ENCODE measurements at places on chromosomes 11 and 22.

GRCh38 chr22:42320443-42321416 is 50.3 kb upstream of the TCF20 start:
- no peak for DNase-seq

- DNase-seq: no peak
These were observed 8.8 kb downstream of the HSPA8 start for GRCh38 chr11:123052901-123053721.

- DNase-seq: no peak
These were observed 22.1 kb upstream of the XKR3 start for GRCh38 chr22:16847271-16847670.

- DNase-seq: no peak
These were observed 25.8 kb downstream of the TPCN2 start for GRCh38 chr11:69074375-69075140.

GRCh38 chr11:117239295-117239694 is 6.8 kb downstream of the RNF214 start:
- DNase-seq: peak; percentile 85

DNA sequence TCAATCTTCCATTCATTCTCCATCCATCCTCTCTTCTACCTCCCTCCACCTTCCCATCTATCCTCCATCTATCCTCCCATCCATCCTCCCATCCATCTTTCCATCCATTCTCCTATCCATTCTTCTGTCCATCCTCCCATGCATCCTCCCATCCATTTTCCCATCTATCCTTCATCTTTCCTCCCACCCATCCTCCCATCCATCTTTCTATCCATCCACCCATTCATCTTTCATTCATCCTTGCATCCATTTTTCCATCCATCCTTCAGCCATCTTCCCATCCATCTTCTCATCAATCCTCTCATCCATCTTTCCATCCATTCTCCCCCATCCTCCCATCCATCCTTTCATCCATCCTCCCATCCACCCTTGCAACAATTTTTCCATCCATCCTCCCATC is 27.5 kb downstream of the IGLL1 start:
- DNase-seq: no peak

DNA sequence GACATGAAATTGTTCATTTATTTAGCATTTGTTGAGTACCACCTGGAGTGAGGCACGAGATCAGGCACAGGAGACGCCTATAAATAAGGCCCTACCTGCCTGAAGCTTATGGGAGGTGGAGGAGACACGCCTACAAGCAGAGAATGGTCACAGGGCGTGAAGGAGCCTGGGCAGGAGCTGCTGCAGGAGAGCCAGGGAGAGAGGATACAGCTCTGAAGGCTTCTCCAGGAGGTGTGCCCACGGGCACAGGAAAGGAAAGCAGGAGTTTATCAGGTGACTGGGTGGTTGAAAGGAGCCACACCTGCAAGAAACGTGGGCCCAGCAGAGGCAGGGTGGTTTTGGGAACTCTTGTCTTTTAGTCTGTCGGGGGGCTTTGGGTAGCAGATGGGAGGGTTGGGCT is 70.3 kb downstream of the BMAL1 start:
- no peak for DNase-seq

- DNase-seq: no peak
These were observed 361 bp downstream of the SRPRA start for GRCh38 chr11:126268361-126268707.

DNA sequence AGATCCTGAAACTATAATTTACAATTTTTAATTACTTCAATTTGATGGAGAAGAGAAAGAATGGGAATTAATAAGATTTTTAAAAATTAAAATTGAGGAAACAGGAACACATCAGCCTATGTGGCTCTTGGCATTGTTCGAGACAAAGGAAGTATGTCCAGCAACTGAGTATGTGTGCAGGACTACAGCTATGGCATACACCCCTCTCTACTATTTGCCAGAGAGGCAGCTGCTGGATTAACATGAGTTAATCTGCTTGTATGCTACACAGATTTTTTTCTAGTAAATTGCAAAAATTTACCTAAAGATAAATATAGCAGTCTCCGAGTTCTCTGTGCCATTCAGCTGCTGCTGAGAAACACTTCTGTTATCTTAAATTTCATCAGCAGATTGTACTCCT is 70.6 kb downstream of the PHF21A start:
- DNase-seq: no peak

DNA sequence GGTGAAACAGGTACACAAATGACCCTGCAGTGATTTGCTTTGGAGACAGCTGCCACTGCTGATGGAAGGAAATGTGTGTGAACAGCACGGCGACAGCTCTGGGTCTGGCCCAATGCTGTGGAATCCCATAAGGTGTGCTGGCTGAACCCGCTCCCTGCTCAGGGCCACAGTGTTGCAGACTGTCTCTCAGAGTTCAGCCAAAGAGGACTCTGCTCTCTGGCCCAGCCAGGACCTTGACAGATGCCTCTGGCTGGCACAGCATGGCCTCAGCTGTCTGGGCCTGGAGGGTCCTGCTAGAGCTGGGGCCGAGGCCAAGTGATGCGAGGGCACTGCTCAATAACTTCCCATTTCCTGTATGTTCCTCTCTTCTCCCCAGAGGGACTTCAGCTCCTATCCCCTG is 5.3 kb upstream of the ABCC8 start:
- DNase-seq: no peak

GRCh38 chr11:67277231-67277961 is 11.1 kb downstream of the GRK2 start:
- peak; percentile 57 for DNase-seq

DNA sequence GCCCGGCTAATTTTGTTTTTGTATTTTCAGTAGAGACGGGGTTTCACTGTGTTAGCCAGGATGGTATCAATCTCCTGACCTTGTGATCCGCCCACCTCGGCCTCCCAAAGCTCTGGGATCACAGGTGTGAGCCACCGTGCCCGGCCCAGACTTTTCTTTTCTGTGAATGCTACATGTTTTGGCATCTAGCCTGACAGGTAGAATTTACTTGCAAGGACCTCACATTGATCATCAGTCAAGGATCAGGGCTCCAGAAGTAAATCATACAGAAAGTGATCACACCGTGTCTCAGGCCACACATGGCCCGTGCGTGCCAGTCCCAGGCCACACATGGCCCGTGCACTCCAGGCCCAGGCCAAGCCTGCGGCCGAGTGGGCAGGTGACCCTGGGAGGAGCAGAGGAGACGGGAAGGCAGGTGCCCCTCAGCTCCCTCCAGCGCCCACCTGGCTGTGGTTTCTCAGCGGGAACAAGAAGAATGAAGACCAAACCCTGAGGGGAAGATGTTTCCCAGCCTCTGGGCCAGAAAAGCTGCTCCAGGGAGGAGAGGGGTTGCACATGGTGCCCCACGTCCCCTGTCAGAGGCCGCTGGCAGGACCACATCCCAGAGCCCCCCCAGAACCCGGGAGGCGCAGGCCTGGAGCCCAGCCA is 76.2 kb downstream of the BRD1 start:
- no peak for DNase-seq

DNA sequence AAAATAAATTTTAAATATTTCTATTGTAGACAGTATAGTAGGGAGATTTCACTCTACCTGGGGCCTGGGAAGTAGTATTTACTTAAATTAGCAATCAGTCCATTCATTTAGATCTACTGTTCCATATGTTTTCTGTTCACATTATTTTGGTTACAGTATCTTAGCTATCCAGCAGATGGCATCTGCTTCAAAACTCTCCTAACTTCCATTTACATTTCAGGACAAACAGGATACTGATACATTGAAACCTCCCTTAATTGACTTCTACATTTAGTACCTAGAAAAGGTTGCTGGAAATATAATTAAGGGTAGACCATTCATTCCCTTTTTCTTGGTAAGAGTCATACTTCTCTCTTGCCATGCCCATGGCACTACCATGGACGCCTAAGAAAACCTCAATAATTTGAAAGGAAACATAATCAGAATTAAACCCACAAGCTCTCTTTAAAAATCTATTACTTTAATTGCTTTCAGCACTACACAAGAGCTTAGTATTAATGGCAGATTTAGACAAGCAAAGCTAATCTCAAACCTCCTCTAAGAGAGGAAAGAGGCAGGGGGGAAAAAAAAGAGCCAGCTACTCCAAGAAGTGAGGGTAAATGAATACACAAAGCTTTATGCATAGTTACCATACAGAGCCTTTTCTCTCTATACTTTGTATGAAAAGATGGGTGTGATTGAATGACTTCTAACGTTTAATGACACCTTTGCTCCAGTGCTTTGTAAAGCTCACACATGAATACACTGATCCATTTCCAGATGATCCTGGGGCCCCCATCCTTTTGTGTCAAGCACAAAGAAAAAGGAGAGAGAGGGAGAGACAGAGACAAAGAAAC is 131.2 kb upstream of the MTMR2 start:
- no peak for DNase-seq

DNA sequence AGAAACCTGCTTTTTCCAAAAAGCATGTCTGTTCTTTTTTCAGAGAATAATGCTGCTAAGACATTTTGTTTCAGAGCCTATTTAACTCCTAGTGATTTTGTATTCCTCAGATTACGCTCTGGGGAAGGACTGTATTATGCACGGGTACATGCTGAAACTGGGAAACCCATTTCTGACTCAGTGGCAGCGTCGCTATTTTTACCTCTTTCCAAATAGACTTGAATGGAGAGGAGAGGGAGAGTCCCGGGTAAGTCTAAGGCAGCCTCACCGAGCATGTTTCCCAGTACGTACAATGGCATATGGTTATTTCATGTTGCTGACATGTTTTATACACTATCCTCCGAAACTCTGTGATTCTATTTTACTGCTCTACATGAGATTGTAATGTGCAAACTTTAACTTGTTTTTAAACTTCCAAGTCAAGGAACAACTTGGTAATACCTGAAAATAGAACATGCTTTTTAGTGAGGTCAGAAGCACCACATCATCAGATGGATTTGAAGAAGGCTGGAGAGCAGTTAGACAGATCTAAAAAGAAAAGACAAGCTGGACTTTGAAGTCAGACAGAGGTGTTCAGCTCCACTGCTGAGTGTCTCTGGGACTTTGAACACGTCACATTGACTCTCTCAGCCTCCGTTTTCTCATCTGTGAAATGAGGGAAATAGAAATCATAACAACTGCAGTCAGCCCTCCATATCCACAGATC is 23.7 kb upstream of the MYO18B start:
- DNase-seq: no peak

- DNase-seq: no peak
These were observed 32.9 kb downstream of the CABIN1 start for GRCh38 chr22:24043958-24044357.

DNA sequence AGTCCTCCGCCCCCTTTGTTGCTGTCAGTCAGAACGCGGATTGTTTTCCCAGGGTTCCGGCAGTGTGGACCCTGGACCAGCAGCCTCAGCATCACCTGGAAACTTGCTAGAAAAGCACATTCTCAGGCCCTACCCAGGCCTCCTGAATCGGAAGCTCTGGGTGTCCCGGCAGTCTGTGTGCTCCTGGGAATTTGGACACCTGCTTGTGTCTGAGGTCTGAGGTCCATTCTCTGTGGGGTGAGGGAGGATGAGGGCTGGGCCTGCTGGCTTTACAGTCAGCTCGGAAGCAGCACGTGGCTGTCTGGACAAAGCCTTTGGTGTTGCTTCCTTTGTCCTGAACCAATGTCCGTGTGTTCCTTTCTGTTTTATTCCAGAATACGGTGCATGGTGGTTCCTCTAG is 299.7 kb downstream of the TBC1D22A start:
- no peak for DNase-seq

GRCh38 chr11:59365232-59366018 is 6.7 kb downstream of the OR5AN1 start:
- no peak for DNase-seq

GRCh38 chr11:45026835-45027234 is 76.2 kb upstream of the TP53I11 start:
- DNase-seq: no peak

GRCh38 chr22:50314455-50315288 is 7.2 kb upstream of the PLXNB2 start:
- DNase-seq: no peak

DNA sequence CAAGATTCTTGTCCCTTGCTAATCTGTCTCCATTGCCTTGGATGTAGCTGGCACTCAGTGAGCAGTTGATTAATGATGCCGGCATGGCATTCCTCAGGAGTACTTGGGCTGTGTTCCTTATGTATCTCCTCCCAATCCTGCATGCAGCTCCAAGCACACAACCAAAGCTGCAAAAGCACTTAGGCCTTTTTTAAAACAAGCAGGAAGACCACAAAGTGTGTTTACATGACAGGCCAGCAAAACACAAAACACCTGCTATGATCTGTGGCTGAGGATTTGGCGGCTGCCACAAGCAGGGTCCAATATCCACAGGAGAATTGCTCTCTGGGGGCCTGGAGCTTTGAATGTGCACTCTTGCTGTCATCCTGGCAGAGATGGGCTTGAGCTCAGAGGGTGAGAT is 8.9 kb downstream of the ABTB2 start:
- DNase-seq: no peak

GRCh38 chr11:127628458-127628785 is 627.9 kb upstream of the KIRREL3 start:
- DNase-seq: no peak

DNA sequence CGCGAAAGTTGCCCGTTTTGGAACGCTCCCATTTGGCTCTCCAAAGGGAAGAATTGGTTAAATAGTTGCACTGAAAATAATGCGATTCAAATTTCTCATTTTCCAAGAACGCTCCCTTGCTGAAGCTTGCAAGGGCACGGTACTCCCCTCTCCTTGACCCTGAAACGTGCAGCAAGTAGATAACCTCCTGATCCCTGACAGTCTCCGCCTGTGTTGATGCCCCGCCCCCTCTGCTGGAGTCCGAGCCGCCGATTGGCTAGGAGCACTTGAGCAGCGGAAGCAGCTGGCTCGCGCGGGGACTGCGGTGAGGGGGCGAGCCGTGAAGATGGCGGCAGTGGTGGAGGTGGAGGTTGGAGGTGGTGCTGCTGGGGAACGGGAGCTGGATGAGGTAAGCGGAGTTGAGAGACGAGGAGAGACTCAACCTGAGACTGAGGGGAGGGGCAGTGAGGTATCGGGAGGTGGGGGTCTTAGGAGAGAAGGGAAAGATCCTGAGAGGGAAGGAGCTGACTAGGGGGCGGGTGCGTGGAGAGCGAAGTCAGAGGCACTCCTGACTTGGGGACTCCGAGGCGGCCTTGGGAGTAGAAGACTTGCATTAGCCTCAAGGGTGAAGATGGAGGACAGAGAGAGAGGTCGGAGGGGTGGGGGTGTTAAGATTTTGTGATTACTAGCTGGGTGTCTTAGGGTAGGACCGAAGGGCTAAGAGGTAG is at the start of gene RNF121:
RNF121 (plus strand) TSS at position 310 of the 707 bp plus-strand sequence; CDS start at position 326, 16 bp downstream.
- DNase-seq: peak; percentile 90

DNA sequence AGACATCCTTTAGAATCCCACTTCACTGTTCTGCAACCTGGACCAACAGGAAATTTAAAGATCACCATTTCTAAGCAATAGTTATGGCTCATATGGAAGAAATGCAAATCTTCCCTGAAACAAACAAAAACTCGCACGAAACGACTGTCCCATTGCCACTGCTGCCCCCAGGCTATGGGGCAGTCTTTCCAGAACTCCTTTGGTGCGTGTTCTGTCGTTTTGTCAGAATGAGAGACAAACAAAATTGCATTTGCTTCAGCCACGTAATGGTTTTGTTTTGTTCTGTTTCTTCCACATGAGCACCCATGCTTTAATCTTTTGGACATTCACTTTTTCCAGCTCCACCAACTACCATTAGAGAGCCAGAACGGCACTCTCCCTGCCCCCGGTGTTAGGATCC is 10.8 kb upstream of the FBLN1 start:
- no peak for DNase-seq

Measured in stromal cell of bone marrow (primary cell).